ENCODE measurements at places on chromosomes 6 and 20.

GRCh38 chr6:18126121-18126520 is 3.6 kb upstream of the NHLRC1 start:
- peak; percentile 49 for DNase-seq

DNA sequence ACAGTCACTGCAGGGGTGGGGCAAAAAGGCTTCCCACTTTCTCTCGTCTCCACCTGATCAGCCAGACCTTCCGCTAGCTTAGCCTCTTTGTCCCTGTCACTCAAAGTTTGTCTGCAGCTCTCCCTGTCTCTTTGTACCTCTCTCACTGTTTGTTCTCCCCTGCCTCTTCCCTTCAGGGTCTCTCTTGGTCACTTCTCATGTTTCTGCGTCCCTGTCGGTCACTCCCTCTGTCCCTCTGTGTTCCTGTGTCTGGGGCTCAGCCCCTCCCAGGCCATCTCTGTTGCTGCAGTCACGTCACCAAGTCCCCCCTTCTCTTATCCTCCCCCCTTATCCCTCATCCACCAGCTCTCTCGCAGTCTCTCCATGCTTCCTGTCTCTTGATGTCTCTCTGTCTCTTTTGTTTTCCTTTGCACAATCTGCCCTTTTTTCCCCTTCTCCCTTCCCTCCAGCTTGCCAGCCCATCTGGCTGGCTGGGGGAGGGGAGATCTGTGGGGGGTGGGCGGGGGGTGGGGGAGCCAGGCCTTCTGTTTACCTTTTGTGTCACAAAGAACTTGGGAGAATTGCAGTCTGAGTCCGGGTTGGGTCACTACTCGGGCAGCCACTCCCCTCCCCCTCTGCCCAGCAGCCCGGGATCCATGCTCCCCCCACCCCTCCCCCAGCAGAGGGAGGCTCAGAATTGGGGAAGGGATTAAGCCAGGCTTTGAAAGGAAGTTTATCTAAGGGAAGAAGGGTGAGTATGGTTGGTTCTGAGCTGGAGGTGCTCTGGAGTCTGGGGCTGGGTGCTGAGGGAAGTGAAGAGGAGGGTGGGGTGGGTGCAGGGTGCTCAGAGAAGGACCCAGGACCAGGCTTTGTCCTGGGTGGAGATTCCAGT is 32.3 kb downstream of the FOXP4 start:
- DNase-seq = peak; percentile 67

GRCh38 chr6:167850782-167851181 is 24.1 kb downstream of the AFDN start:
- DNase-seq = no peak

DNA sequence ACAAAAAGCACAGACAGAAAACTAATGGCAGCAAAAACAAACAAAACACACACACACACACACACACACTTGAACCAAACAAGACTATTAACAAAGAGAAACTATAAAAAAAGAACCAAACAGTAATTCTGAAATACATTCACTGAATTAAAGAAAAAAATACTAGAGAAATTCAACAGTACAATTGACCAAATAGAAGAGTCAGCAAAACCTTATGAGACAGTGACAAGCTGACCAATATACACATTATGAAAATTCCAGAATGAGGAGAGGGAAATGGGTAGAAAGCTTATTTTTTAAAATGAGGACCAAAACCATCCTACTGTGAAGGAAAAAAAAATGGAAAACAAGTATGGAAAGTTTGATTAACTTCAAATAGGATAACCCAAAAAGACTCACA is 212.2 kb upstream of the BTBD3 start:
- DNase-seq = no peak

DNA sequence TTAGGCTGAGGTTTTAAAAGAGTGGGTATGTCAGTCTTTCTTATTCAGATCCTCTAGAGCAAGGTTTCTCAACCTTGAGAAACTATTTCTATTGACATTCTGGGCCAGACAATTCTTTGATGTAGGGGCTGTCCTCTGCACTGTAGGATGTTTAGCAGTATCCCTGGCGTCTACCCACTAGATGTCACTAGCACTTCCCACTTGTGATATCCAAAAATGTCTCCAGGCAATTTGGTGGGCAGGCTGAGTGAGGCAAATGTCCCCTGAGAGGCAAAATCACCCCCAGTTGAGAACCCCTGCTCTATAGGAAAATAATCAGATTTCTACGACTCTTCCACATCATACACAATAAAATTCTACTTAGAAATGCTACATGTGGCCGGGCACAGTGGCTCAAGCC is 7.7 kb upstream of the ZKSCAN8 start:
- peak; percentile 49 for DNase-seq

DNA sequence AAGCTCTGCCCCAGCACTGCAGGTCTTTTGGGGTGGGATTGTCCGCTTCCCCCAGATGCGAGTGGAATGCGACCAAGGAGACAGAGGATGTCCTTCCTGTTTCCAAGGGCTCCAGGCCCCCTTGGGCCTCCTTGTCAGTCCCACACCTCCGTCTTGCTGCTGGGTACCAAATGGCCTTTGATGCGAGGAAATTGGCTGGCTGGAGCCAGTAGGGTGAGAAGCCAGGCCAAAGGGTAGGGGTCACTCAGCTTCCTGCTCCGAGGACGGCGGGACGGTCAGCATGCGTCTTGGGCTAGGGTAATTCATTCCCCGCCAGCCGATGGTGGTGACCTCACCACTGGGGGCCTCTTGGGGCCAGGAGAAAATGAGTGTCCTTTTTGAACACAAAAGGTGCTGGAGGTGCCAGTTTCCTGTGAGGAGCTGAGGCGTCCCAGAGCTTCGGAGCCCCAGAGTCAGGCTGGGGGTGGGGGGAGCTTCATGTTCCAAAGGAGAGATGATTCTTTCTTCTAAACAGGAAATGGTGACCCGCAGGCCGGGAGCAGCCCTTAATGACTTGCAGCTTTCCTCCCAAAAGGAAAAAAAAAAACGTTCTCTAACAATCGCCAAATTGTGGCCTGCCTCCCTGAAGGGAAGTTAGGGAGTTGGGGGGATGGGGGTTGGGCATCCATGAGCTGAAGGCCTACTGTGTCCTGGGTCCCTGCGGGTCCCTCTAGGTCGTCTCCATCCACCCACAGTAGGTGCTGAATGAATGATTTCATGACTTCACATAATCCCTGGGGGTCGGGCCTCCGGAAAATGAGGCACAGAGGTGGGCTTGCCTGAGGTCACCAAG is 6.7 kb downstream of the SNAI1 start:
- peak; percentile 95 for DNase-seq

GRCh38 chr6:160420253-160420968 is 72.2 kb downstream of the SLC22A3 start:
- no peak for DNase-seq

DNA sequence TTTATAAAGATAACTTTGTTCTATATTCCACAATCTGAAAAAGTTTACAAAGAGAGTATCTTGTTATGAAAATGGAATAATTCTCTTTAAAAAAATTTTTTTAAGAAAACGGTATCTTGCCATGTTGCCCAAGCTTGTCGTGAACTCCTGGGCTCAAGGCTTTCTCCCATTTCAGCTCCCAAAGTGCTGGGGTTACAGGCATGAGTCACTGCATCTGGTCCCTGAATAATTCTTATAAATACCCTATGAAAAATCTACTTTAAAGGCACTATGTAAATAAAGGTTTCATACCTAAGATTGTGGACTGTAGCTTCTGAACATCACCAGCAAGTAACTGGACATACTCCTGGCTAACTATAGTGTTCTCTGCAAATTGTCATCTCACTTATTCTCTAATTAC is 60.3 kb downstream of the SAMD3 start:
- DNase-seq = no peak

DNA sequence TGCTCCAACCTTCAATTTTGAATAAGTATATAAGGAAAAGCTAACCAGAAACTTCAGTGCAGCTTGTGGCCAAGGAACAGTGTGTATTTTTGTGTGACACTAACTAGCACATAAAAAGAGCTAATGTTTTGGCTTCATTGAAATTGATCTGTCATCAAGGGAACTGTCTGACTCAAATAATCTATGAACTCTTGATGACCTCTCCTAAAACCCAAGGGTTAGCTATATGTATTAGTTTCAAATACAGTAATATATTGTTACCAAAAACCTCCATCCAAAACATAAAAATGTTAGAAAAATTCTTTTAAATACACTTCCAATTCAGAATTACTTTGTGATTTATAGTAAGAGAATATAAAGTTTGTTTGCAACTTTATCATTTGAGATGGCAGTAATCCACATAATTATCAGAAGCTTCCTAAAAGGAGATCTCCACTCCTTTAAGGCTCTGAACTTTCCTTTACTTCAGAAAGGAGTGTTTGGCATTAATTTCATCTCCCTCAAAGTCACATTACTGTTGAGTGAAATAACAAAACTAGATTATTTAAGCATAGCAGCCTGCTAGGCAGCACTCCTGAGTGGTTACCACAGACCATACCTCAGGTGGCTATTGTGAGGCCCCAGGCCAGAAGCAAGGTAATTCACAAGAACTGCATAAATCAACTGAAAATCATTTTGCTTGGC is 46.3 kb upstream of the HSF2 start:
- DNase-seq = no peak

DNA sequence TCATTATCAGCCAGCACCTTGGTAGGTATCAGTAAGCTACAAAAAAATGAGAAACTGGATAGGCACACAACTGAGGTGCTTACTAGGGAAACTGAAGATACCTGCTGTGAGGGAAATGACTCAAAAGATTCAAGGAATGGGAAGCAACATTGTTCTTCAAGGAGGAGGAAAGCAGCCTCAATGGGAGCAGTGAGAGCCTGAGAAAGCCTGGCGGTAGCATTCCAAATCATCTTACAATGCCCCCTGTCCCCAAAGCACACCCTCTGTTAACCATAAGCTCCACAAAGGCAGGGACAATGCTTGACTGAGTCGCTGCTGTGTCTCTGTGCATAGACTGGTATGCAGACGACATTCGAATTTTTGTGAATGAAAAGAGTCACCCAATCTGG is 10.6 kb downstream of the PKHD1 start:
- DNase-seq = no peak

GRCh38 chr6:155881826-155882526 is 426.3 kb upstream of the NOX3 start:
- DNase-seq = no peak

DNA sequence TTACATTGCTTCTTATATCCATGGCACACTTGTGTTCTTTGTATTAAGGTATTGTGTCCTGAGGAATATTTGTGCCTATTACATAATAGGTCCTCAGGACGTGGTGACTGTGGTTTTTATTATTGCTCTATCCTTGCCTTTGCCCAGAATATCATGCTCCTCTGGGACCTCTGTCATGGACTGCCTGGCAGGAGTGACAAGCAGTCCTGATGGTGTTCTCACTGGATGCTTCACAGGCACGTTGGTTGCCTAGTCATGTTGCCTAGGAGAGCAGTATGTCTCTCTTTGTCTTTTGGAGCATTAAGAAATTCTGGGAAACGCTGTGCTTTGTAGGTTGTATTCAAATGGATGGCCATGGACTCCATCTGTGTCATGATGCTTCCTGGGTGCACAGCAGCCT is 24.7 kb upstream of the MROH8 start:
- no peak for DNase-seq

DNA sequence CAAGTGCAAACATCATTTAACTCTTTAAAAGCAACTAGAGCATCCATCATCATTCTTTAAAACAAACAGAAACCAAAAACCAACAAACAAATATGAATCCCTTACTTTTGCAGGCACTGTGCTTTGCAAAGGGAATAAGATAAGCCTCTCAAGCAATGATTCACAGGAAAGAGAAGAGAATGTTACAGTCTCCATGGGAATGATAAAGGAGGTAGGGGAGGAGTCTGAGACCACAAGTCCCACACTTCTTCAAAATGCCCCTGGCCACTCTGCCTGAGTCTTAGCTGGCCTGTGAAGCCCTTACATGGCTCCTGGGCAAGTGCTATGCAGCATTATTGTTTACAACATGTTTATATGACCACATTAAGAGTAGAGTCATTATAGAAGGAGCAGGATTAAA is 257.7 kb upstream of the MARCKS start:
- DNase-seq = peak; percentile 49

Measured in fibroblast of skin of right biceps (primary cell).